ENCODE measurements at places on chromosomes 2 and 18.

DNA sequence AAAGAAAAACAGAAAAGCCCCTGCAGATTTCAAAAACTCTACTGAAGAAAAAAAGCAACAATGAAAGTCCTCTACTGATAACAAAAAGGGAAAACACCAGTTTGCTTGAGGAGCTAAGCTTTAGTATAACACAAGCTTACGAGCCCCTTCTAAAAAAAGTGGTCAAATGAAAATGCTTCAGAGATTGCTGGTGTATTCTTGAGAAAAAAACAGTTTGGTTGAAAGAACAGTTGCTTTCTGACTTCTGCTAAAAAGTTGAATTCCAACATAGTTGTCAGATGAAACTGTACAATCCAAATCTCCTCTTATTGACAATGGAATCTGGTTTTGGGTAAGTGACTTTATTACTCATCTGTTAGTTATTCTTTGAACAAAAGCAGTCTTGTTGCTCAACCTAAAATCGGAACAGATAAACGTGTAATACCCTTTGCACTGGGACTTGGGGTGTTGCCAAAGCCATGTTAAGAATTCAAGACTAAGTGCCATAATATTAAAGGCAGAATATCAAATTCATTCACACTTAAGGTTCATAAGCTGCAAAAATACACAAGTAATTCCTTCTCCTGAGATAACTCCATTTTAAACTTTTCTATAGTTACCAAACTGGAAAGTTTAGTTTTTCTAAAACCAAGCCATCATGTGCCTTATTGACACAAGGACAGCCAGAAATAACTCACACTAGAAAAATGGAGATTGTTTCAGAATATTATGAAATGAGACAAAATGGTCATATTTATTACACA lies 45.3 kb upstream of the SPAG16 start:
- no peak for DNase-seq

- no peak for DNase-seq
These were observed 101.7 kb downstream of the ANKRD44 start for GRCh38 chr2:197208841-197209240.

GRCh38 chr2:151422917-151423439 lies 13.3 kb downstream of the RIF1 start:
- DNase-seq: no peak

DNA sequence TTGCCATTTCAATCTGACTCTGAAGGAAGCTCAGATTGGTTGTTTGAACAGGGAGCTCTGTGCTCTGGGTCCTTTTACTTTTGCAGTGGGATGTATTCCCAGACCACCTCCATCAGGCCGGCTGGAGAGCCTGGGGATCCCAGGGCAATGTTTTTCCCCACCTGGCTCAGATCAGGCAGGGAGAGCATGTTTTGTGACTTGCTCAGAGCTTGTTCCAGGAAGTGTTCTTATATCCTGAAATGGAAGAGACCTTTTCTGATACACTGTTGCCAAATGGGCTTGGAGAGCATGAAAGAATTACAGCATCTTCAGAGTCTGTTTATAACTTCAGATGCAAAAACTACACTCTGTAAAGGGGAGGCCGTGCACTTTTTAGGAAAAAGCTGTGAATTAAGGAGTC lies 56.0 kb downstream of the LIPG start:
- no peak for DNase-seq

GRCh38 chr2:98324181-98324580 lies 22.1 kb upstream of the CNGA3 start:
- no peak for DNase-seq
